Stimulated activated CD8-positive, alpha-beta memory T cell treated with anti-CD3 and anti-CD28 coated beads, Interleukin-15, amount 100 ng/mL, for 4 hours (primary cell): ENCODE measurements at places on chromosomes 12 and 14.

DNA sequence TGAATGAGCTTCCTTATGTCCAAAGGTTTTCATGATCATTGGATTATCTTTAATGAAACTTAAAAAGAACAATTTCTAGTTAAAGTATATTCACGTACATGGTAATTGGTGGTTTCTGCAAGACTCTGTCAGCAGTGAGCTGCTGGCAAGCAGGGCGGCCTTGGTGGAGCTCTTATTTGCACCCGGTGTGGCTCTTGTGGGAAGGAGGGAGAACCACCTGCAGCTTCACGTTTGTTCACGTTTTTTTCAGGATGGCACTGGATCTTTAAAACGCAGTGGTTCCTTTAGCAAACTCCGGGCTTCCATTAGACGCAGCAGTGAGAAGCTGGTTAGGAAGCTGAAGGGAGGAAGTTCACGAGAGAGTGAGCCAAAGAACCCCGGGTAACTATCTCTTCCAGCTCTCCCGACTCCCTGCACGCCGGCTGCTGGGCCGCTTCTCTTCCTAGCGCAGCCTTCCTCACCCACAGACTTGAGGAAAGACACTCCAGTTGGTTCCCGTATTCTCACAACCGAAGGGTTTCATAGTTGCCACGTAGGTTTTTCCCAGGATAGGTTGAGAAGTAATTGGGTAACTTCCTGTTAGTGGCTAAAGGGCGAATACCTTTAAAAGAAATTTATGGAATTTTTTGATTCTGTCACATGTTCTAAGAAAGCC lies 28.3 kb downstream of the XRCC3 start:
- no peak for DNase-seq

DNA sequence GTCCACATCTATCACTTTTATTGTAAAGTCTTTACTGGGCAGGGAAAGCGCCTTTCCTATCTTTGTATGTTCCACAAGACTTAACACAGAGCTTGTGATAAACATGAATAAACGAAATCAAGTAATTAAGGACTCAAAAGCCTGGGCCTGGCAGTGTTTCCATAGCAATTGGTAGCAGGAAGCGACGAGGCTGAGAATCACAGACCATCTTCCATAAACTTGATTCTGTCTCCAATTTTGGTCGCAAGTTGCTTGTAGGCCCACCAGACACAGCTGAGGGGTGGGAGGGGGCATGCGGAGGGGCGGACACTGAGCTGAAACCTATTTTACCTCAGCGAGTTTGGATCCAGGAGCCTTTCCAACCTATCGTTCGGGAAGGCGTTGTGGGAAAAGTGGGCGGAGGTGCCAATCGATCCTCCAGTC lies 302 bp downstream of the CCDC38 start:
- no peak for DNase-seq

DNA sequence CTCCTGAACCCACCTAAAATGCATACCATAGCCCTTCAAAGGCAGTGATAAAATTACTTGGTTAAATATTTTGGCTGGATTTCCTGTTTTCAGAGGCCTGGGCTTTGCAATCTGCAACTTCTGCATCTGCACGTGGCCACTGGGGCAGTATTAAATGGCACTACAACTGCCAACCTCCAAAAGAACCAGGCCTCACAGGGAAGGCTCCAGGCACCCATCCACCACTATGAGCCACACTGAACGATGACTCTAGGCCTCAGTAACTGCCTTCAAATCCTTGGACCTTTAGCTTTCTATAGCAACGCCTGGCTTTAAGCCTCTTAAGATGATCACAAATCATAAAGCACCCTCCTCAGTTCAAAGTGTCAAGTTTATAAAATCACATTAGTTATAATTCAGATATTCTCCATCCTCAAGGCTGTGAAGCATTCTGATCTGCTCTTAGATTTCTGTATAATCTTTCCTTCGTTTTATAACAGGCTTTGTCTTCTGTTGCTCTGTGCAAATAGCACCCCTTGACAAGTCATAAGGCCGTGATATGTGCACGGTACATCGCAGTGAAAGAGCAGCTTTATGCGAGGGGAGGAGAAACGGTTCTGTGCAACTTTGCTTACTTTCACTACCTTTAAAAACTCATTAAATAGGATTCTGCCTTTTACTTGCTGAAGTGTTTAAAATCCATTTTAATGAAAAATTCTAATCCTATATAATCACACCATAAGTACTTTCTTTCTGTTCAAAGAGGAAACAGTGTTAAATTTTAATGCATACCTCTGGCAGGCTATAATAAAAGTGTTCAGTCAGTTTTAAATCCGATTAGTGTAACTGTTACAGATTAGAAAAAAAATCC lies 196.4 kb upstream of the G2E3 start:
- DNase-seq, result no peak

- no peak for DNase-seq
Measured at GRCh38 chr12:18145924-18146323, 55.9 kb upstream of the RERGL start.

DNA sequence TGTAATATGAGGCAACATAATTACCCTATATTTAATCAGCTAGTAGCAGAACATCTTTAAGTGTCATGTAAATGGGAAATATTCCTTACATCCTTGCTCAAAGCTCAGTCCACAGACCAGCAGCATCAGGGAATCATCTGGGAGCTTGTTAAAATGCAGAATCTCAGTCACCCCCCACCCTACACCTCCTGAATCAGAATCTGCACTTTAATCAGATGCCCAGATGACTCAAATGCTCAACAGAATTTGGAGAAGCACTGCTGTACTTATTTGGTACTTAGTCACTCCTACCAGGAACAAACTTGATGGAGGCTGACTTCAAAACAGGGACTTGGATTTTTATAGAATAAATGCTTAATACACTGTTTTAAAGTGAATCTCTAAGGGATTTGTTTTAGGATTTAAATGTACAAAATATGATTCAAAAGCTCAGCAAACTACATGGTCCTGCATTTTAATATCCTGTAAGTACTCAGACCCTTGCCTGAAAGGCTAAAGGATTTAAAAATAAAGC lies 96.5 kb downstream of the ARMH4 start:
- DNase-seq, result no peak

DNA sequence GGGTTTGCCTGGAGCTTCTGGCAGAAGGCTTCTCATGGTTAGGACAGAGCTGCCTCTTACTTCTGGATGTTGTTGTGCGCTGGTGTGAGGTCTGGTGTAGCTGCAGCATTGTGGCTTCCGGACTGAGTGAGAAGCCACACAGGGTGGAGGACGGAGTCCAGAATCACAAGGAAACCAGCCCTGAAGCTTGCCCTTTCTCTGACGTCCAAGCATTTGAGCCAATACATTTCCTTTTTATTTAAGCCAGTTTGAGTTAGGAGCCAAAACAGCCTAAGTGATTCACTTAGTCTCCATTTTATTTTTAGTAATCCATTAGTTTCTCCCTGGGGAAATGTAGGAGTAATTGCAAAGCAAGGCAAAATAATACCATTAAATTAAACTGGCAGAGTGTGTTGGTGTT lies 402.4 kb upstream of the RGS6 start:
- DNase-seq, result no peak

DNA sequence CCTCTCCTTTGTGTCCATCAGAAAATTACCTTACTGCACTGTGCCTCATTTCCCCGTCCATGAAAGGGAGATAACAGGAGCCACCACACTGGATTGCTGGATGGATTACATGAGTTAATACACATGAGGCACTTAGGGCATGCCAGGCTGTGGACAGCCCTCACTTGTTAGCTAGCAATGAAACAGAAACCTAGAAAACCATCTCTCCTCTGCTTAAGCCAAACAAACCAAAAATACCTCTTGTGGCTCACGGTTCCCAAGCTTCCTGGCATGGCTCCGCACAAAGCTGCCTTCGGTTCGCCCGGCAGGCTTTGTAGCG lies 660 bp upstream of the HCFC2 start:
- DNase-seq, result no peak

- DNase-seq, result no peak
Measured at GRCh38 chr14:82379291-82379690, 845.6 kb upstream of the SEL1L start.

GRCh38 chr12:38392554-38393144 lies 76.1 kb downstream of the ALG10B start:
- DNase-seq, result no peak
